ENCODE measurements at places on chromosomes 4 and X.

- no peak for DNase-seq
These were observed 182.7 kb upstream of the FAT4 start for GRCh38 chr4:125131891-125132680.

GRCh38 chrX:147376601-147377422, 534.9 kb upstream of the FMR1 start:
- no peak for DNase-seq

DNA sequence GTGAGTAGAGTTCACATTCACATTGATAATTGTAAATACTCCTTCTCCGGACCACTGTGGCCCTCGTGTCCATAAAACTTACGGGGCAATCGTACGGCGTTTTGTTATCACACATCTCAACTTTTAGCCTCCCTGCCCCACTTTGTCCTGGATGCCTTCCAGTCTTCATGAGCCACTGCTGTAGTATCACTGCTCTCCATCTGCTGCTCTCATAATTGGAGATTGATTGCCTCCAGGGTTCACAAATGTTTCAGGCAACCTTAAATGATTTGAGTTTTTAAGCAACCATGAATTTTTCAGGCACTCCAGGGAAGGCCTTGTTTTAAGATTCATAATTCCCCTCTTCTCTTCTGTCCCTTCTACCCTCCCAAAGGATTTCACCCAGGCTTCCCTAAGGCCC, 28.4 kb downstream of the ALPK1 start:
- no peak for DNase-seq

GRCh38 chrX:94524867-94525266, 850.9 kb downstream of the FAM133A start:
- no peak for DNase-seq

GRCh38 chrX:16137416-16138107, 14.2 kb downstream of the GRPR start:
- DNase-seq: no peak

DNA sequence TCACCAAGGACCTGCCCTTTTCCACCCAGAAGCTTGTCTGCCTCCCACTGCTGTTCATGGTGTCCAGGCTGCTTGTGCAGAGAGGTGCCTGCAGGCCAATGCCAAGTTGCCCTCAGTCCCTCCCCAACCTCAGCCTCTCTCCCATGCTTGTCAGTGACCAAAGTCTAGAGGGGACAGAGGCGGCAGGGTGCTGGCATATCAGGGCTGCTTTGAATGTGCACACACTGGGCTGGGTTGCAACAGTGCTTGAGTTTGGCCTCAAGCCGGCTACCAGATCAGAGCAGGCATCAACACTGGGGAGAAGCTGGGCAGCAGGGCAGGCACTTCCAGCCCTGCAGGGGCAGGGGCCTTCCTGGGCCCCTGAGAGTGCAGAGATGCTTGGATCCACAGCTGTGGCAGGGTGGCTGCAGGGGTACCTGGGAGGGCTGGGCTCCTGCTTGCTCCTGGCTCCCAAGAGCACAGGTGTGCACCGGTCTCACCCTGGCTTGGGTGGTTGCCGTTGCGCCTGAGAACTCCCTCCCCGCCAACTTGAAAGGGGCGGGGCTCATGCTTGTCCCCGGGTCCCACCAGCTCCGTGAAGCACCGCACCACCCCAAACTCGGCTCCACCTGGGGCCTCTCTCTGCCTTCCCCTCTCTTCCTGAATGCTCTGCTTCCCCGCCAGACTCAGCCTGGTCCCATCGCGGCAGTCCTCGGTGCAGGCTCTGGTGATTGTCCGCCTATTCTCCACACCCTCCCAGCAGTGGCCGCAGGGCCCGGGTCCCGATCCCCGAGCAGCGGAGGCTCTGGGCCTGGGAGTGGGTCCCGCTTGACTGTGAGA, 1681.9 kb upstream of the ADGRL3 start:
- DNase-seq: no peak

DNA sequence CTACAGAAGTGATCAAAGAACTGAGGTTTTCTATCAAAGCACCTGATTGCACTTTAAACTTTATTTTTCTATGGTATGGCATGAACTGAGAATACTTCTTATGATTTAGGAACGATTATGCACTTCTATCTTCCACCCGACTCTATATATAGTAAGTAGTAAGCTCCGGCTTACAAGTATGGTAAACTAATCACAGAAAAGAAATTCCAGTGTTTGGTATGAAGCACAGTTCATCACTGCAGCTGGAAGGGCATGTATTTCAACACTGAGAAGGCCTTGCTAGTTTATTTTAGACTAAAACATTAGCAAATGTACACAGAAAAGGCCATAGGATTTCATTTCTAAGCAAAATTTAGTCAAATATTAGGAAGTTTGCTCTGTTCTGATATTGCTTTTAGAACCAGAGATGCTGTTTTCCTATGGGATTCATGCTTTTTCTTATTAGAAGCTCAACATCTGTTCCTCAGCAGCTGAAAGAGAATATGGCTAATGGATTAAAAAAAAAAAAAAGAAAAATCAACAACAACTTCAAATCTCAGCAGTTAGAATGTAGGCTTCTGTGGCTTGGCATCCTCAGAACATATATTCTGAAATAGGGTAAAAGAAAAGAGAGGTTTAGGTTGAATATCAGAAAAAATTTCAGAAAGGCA, 273.5 kb downstream of the C4orf33 start:
- DNase-seq: no peak

- peak; percentile 74 for DNase-seq
These were observed 12.3 kb upstream of the SYTL5 start for GRCh38 chrX:37993837-37994619.

DNA sequence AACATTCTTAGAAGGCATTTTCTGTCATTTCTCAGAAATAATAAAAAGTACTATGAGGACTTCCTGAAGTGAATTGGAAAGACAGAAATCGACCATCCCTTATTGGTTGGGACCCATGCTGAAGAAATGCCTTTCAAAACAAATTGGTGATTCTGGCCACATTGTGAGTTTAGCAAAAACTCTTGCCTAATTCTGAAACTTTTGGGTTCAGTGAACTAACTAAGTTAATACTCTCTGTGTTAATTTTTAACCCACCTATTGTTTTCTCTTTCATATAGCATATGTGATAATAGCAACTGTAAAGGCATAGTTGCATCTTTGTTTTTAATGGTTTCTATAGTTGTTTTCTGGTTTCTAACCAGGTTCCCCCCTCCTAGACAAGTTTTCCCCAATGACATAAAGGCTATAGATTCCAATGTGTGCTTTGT, 129.3 kb upstream of the FAT1 start:
- no peak for DNase-seq

DNA sequence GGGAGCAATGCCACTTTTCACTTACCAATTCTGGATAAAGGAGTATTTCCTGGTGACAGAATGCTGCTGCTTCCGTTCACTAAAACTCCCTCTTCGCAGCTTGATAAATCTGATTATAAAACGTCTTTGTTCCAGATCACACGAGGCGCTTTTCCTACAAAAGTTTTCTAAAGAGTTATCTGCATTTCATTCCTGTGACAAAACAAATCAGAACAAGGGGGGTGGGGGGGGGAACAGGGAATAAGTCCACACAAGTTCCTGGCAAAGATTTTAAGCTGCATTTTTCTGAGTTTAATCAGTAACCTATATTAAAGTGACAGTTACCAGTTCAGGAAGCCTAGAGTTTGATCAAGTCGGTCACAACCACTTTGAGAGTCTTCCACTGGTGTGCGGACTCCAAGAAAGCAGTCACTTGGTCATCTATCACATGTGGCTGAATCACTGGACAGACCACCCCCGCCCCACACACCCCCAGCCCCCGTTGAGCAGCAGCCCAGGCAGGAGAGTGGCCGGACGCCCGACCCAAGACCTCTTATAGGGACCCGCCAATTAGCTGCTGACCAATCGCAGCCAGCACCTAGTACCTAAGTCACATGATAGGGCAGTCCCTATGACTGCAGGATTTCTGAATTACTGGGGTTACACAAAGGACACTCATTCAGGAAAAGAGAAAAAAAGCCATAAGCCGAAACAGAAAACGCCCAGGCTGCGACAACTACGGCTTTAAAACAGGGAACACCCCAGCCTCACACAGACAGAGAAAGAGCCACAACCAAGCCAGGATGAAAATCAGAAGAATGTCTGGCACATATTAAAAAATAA, 569.3 kb upstream of the DIPK2B start:
- DNase-seq: peak; percentile 90

DNA sequence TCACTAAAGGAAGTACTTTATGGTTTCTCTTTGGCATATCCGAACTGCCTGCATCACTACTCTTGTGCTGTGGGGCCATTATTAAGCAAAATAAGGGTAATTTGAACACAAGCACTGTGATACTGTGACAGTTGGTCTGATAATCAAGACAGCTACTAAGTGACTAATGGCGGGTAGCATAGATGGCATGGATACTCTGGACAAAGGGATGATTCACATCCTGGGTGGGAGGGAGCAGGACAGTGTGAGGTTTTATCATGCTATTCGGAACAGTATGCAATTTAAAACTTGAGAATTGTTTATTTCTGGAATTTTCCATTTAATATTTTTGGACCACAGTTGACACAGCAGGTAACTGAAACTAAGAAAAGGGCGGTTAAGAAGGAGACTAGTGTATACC, 52.6 kb upstream of the CITED1 start:
- no peak for DNase-seq

DNA sequence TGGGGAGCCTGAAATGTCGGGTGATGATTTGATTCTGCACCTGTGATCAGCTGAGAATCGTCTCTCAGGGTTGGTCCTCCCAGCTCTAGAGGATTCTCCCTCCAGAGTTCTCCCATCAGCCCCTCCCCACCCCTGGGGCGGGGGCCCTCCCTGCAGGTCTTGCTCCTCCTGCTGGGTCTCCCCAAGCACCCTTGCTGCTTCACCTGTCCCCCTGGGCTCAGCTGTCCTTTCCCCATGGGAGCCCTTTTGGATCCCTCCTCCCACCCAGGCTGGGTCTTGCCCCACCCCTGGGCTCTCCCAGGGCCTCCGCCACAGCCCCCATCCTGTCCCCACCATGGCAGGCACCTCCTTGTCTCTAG, 22.2 kb downstream of the PSAPL1 start:
- DNase-seq: peak; percentile 13

DNA sequence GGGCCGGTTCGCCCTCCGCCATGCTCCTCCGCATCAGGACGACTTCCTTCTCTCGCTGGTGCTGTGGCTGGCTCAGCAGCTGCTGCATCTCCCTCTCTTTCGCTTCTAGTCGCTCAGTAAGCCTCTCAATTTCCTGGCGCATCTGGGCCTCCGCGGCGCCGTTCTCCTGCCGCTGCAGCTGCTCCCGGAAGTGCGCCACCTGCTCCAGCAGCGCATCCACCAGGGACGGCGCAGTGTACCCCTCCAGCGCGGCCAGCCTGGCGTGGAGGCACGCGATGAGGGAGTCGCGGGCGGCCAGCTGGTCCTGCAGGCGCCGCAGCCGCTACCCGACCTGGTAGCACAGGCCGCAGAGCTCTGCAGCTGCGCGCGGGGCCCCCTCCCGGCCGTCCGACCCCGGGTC, 97.4 kb upstream of the MED14 start:
- DNase-seq: no peak

GRCh38 chr4:103012551-103012950, 7.0 kb downstream of the SLC9B1 start:
- no peak for DNase-seq

GRCh38 chr4:8051644-8052043, 107.0 kb downstream of the ABLIM2 start:
- DNase-seq: no peak

GRCh38 chr4:128221586-128221985, 66.0 kb downstream of the PGRMC2 start:
- DNase-seq: no peak

GRCh38 chr4:3290476-3290875, 2.3 kb upstream of the RGS12 start:
- peak; percentile 17 for DNase-seq

DNA sequence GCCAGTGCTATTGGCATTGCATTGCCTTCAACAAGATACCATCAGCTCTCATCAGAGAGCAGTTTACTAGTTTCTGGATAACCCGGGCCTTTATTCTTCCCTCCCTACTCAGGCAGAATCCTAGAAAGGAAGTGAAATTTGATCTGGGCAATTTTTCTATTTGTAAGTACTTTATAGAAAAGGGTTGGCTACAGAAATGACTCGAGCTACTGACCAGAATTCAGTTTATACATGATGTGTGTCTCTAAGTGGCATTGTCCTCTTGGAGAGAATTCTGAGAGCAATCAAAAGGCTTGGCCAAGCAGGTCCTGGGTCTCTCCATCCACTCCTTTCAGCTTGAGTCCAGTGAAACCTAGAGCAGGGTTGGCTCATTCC, 192.7 kb upstream of the LEF1 start:
- no peak for DNase-seq
